ENCODE measurements at places on chromosomes 2 and 18.

- DNase-seq, result no peak
Observed at GRCh38 chr2:12536976-12537375, 179.8 kb upstream of the TRIB2 start.

GRCh38 chr2:234467289-234467688 is 29.6 kb downstream of the ARL4C start:
- DNase-seq, result no peak

- no peak for DNase-seq
Observed at GRCh38 chr2:201975434-201975833, 58.2 kb upstream of the FZD7 start.

DNA sequence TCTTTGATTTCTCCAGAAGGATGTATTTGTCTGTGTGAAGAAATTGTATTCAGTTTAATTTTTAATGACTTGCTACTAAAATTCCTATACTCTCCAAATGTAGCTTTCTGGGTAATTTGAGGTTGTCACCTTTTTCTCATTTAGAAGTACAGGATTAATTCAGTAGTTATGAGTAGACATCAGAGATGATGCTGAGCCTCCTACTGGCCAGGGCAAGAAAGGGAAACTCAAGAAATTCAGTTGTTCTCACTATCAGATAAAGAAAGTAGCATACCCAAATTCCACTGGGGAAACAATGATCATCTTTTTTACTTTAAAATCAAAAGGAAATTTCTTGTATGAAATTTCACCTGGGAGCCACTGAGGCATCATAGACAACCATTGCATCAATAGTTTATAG is 199.4 kb downstream of the SATB2 start:
- DNase-seq, result no peak

DNA sequence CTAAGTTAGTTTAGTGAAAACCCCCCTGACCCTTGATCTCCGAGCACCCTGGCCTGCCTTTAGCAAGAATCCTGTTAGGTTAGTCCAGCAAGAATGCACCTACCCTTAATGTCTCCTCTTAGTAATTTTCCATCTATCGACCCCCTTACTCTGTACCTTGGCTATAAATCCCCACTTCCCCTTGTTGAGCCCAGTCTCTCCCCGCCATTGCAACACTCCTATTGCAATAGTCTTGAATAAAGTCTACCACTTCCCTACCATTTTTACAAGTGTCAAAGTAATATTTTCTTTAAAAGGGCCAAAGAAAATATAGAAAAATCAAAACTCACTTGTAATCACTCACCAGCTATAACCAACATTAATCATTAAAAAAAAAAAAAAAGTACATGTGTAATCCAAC is 4.2 kb upstream of the ZBTB7C start:
- DNase-seq, result no peak

- DNase-seq, result no peak
Observed at GRCh38 chr2:71336802-71337201, 5.2 kb downstream of the ZNF638 start.

GRCh38 chr2:178455947-178456346 is 4.8 kb downstream of the PJVK start:
- DNase-seq, result no peak

DNA sequence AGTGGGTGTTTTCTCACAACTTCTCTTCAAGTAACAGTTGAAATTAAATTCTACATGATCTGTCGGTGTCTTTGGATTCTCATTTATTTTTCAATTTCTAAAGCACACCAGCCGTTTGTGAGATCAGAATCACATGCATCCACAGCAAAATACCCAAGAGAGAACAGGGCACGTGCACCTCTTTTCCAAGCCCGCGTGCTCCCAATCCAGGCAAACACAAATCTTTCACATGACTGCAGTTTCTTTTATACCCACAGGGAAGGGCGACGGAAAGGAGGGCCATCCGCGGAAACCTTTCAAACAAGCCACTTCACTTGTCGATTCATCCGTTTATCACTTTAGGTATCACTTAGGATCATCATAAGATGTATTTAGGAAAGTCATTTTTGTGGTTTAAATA is 13.0 kb upstream of the DAPL1 start:
- no peak for DNase-seq

DNA sequence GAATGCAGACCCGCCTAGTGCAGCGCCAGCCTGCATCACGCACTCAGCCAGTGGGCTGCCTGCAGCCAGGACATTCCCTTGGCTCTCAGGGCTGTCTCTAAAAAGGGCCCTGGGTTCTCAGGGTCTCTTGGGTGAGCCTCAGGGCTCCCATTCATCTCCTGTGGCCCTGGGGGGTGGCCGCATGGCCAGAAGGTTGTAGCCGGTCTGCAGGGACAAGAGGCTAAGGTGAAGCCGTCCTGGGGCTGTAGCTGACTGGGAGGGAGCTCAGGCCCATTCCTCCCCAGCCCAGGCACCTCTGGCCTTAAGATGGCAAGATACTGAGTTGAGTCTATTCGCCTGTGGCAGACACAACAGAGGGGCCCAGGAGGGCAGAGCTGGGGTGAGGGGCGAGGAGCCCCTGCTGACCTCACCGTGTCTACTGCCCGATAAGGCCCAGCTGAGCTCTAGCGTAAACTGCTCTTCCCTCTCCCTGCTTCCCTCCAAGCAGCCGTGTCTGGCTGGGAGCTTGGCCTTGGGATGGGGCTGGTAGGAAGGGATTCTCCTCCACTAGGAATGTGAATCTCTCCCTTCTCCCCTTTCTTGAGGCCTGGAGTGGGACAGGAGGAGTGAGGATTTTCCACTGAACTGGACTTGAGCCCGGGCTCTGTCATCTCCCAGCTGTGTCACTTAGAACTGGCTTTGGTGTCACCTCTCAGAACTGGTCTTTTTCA is 37.9 kb downstream of the INHBB start:
- DNase-seq, result no peak

DNA sequence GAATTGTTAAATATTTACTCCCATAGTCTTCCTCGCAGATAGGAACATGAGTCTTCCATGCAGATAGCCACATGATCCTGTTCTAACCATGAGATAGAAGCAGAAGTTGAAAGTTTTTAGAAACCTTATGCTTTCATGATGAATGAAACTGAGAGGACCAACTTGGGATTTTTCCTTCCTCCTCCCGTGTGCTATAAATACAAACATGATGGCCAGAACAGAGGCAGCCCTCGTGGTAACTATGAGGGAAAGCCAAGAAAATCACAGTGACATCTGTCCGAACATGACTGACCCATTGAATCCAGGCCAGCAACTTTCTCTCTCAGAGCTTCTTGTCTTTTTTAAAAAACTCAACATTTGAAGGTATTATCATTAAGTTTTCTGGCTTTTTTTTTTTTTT is 78.5 kb downstream of the ACAA2 start:
- DNase-seq, result no peak

DNA sequence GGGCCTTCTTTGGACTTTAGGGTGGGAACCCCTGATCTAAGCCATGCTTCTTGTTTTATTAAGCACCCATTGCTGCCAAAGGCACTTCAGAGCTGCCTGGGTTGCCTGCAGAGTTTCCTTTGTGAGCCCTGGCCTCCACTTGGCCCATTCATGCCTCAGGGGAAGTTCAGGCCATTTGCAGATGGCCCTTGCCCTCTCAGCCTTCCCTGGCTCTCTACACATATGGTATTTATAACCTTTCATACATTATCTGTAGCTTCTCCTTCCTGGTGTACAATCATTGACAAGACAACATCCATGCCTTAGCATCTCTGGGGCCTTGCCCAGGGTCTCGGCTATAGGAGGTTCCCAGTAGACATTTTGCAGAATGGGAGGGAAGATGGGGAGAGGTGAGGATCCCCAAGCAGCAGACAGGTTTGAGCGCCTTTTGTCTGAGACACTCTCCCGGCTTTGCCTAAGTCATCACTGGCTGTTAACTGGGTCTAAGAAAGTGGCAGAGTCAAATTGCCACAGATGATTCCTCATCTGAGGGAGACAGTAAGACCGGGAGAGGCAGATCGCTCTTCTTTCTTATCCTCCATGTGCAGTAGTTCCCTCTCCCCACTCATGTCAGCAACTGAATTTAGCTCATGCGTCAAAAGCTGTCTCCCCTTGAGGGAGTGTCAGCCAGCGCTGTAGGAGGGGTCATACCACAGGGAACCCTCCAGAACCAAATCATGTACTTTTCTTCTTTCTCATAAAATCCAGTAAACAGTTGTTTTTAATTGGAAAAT is 2.7 kb downstream of the EHD3 start:
- no peak for DNase-seq

GRCh38 chr2:28250006-28250405 is 142.7 kb upstream of the FOSL2 start:
- peak; percentile 44 for DNase-seq

DNA sequence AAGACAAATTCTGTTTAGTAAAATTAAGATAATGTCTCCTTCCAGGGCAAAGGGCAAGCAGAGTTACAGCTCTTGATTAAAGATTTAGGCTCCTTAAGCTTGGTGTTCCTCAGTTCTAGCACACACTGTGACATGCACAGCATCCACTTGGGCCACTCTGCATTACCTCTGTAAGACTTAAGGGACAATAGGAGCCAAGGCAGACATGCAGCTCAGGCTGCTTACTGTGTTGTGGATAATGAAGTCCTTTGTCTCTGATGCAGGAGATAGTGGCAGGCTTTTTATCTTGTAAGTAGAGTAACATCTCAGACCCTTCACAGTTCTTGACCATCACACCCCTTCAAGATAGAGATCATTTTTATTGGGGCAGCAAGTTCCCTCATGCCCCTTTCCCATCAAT is 31.2 kb downstream of the RBM45 start:
- DNase-seq, result no peak

GRCh38 chr2:56183643-56184499 is at the start of gene CCDC85A:
CCDC85A (plus strand) TSS chr2:56183990; CDS start chr2:56184625, 635 bp downstream.
- DNase-seq, result peak; percentile 67

- peak; percentile 81 for DNase-seq
Observed at GRCh38 chr2:85430752-85431569, 12.4 kb downstream of the SH2D6 start.

DNA sequence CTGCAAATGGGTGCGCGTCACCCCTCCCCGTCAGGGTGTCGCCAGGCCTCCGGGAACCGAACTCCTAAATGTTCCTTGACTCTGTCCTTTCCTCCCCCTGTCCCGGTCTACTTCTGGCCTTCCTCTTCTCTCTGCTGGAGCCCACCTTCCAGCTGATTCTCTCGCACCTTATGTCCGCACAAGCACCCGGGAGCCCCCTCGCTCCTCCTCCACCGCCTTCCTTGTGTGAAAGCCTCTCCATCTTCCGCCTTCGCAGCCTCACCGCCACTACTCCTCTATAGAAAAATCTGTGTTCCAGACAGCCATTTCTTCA is 627 bp upstream of the KIF3C start:
- DNase-seq, result no peak

DNA sequence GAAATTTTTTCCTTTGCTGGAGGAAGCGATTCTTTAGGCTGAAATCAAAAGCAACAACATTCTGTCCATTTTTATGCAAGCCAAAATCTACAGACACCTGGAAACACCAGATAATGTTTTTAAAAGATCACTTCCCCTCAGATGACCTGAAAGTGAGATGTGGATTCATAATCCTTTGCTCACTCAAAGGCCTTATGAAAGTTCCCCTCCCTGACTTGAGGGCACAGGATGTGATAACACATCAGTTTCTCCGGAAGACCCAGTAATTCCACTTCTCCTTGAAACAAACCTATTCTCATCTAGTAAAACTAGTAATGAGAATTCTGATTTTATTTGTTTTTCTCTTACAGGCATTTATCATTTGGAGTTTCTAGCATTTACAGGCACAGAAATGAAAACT is 218.3 kb upstream of the RND3 start:
- no peak for DNase-seq

DNA sequence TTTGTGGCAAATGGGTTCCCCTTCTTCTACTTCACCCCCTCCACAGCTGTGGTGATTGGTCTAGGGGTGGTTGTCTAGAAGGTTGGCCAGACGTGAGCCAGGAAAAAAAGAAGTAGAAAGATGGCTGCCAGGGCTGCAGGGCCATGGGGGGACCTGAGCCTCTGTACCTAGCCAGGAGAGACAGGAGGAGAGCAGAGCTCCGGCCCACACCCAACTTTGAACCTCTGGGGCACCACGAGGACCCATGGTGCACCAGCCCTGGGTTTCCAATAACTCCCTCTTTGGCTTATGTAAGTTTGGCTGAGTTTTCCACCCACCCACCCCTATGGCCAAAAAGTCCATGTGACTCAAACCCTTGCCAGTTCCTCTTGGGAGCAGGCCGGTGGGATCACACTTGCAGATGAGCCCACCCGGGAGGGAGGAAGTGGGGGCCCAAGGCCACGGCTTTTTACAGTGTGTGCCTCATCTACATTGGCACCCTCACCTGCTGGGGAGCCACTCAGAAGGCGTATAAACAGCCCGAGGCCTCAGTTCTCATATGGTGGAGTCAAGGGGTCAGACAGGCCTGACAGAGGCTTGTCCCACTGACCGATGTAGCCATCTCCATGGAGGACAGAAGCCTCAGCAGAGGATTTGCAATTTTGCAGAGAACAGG is 293.1 kb upstream of the HDAC4 start:
- DNase-seq, result no peak

GRCh38 chr2:166081131-166081632 is 46.6 kb downstream of the SCN1A start:
- no peak for DNase-seq

- DNase-seq, result no peak
Observed at GRCh38 chr18:66124394-66124793, 373.6 kb downstream of the CDH7 start.

DNA sequence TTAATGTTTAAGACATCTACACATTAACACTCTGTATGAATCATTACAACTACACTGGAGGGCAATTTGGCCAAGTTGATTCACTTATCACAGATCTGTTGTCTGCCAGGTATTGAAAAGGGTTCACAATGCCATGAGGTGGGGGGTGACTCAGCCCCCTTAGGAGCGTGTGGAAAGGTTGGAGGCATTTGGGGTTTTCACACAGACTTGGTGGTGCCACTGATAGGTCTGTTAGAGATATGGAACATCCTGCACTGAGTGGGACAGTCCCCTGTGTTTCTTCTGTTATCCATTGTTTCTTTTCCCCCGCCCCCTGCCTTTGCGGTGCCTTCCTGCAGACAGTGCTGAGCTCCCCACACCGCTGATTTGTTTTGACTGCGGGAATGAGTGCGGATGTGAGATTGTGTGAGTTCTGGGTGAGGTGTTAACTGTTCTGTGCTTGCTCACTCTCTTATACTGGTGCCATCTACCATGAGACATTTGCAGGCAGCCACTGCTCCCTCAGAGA is 9.3 kb upstream of the TSN start:
- no peak for DNase-seq

DNA sequence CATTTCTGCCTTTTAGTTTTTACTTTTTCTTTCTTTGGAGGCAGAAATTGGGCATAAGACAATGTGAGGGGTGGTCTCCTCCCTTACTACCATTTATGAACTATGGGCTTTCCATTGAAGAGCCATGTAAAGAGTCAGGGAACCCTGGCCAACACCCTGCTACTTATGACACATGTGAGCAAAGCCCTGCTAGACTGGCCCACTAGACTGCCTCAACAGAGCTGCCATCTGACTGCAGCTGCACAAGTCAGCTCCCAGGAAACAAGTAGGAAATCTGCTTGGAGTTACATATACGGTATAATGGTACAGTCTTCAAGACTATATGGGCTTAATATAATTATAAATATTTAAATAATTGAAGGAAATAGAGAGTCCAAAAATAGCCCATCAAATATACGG is 816.8 kb downstream of the TRIB2 start:
- no peak for DNase-seq

- DNase-seq, result no peak
Observed at GRCh38 chr2:85737961-85738360, 15.8 kb upstream of the ATOH8 start.

GRCh38 chr18:75506913-75507312 is 79.4 kb upstream of the SMIM21 start:
- no peak for DNase-seq

GRCh38 chr2:234502285-234502918 is 5.5 kb upstream of the ARL4C start:
- no peak for DNase-seq

Measured in NT2/D1 (cell line).